ENCODE measurements at places on chromosomes 11 and 22.

DNA sequence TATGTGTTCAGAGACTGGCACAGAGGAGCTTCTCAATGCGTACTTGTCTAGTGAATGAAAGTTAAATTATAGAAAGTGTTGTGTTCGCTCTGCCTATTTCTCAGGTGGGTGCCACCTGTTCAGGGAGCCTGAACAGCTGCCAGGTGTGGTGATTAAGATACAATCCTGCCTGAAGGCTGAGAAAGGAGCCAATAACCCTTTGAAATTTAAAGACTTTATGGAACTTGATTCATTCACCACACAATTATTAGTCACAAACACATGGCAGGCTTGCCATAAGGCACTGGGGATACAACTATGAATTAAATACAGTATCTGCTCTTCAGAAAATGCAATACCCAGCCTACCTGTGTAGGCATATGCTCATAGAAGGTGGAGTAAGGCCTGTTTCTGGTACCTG is 92.9 kb upstream of the AMOTL1 start:
- DNase-seq = no peak

GRCh38 chr11:123020968-123021367 is 39.3 kb upstream of the BSX start:
- DNase-seq = peak; percentile 79

- no peak for DNase-seq
Measured at GRCh38 chr11:19953336-19953735, 206.9 kb downstream of the DBX1 start.

DNA sequence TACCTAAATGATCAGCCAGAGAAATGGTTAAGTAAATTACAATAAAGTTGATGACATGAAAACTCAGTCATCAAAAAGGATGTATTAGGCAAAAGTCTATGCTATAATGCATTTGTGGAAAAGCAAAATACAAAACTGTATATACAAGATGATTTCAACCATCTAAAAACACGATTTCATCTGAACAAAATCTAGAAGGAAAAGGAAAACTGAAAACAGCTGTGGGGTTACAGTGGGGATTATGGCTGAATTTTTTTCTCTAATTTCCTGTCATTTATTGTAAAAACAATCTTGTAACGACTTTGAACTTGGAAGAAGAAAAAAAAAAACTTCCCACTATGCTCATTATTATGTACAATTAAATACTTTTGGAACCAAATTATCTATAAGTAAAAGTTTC is 30.3 kb downstream of the CHEK2 start:
- no peak for DNase-seq

DNA sequence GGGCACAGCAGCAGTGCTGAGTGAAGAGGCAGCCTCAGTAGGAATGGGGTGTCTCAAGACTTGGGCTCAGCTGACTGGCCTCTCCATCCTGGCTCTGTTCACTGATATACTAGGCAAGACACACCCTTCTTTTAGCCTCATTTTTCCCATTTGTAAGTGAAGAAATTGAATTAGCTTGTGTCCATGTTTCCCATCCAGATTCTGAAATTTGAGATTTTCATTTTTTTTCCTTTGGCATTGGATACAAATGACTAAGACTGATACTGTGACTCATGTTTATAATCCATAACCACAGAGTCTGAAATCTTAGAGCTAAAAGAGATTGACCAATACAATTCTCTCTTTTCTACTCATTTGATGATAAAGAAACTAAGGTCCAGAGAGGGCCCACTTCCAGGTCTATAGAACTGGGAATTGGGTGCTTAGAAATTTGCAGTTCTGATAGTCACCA is 110.9 kb downstream of the KCNC1 start:
- DNase-seq = no peak

GRCh38 chr11:73372375-73372993 is 3.7 kb upstream of the RELT start:
- DNase-seq = peak; percentile 38

GRCh38 chr11:8017071-8017470 is 29.9 kb downstream of the EIF3F start:
- DNase-seq = no peak

- no peak for DNase-seq
Measured at GRCh38 chr11:3103076-3103475, 45.9 kb upstream of the CARS1 start.

DNA sequence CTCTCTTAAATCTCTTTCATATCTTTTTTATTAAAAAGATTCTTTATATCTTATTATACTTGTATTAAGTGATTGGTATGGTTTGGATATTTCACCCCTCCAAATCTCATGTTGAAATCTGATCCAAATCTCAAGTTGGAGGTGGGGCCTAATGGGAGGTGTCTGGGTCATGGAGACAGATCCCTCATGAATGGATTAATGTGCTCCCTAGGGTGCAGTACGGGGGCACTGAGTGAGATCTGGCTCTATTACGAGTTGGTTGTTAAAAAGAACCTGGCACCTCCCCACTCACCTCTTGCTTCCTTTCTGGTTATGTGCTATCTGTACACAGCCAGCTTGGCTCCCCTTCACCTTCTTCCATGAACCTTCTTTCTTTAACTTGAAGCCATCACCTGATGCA is 149.6 kb downstream of the CWF19L2 start:
- no peak for DNase-seq

DNA sequence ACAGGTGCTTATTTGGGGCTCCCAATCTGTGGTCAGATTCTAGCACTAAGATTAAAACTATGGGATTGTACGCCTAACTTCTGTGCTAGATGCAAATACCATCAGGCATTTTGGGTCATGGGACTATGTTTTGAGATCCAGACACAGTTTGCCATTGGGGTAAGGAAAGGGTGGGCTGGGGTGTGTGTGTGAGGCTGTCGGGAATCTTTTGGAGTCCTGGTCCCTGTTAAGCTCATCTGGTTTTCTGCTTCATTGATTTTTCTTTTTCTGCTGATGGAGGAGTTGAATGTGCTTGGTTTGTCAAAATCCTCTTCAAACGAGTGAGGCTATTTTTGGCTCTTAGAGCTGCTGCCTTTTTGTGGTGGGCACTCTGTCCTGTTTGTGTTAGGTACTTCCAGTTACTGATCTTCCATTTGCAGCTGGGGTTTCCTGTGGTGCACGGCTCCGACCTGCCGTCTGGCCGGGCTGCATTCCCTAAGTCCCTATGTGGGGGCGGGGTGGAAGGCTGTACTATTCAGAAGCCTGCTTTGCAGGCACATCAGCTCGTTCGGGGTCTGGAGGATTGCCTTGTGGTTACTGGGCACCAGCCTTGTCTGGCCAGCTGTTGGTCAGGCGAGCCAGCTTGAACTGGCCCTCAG is 2.9 kb downstream of the BCR start:
- DNase-seq = no peak

DNA sequence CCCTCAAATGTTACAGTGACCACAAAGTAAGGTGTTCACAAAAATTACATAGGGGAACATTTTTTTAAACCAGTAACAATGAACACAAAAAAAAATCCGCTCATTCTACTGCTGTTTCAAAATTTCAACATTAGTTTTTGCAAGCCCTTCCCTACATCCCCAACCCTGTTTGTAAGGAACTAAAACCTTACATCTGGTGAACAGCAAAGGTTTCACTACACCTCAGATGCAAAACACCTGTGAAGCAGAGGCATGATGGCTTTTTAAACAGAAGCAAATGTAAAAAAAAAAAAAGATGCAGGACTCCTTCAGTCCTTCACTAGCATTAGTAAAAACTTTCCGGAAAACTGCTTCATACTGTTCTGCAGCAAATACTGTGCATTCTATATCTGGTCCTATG is 50.0 kb upstream of the API5 start:
- DNase-seq = no peak

DNA sequence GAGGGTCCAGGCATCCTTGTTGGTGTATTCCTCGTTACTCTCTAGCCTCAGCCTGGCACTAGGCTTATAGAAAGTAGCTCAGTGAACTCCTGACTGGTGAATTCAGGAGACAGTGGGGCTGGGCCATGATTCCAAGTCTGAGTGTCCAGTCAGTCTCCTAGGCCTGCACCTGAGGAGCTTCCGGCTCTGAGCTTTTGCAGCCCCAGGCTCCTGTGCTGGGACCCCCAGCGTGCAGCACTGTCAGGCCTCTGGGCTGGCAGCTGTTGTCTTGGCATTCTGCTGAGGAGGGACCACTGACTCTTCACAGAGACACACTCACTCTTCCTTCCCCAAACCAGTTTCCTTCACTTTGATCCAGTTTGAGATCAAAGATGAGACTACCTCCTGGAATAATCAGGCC is 82.4 kb downstream of the CTTN start:
- no peak for DNase-seq

DNA sequence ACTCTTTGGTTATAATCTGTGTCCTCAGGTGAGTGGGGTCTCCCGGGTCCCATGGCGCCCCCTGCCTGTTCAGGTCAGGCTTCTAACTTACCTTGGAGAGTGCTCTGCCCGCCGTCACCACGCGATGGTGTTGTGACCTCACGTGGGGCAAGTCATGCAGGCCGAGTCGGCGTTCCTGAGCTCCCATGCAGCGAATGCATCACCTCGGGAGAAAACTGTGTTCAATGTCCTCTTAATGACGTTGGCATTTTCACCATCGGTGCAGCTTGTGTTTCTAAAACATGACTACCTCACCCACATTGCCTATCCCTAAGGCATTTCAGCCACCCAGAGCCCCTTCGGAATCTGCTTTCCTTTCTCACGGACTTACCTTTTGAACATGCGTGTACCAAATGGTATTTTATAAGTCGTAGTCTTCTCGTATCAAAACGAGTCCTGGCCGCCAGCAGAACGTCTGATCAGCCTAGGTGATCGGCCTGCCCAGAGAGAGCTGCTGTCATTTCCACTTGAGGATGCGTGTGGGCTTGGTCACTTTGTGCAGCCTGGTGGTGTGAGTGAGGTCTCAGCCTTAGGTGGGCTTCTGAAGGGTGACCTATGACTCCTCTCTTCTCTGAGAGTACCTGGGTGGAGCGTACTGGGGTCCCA is 64.8 kb downstream of the TBC1D22A start:
- DNase-seq = no peak

GRCh38 chr11:15144347-15144746 is 29.6 kb downstream of the INSC start:
- DNase-seq = no peak

DNA sequence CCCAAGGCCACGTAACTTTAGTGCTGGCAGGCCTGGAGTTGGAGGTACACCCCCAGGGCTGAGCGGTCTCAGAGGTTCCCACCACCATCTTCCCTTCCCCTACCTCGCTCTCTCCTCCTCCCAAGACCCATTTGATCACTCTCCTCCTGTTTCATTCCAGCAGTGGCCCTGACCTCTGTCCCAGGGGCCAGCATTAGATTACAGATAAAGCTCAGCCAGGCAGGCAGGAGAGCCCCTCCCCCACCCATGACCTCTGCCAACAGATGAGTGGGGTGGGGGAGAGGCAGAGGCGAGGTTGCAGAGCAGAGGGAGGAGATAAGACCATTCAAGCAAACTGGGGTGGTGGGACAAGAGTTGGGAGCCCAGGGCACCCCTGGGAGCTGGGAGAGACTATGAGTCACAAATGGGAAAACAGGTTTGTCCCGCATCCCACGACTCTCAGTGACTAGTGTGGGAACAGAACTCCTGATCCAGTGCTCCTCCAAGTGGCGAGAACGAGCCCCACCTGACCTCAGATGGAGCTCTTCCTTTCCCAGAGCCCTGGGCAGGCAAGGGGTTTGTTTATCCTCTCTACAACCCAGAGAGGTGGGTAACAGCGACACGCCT is 367.9 kb downstream of the MN1 start:
- DNase-seq = no peak

DNA sequence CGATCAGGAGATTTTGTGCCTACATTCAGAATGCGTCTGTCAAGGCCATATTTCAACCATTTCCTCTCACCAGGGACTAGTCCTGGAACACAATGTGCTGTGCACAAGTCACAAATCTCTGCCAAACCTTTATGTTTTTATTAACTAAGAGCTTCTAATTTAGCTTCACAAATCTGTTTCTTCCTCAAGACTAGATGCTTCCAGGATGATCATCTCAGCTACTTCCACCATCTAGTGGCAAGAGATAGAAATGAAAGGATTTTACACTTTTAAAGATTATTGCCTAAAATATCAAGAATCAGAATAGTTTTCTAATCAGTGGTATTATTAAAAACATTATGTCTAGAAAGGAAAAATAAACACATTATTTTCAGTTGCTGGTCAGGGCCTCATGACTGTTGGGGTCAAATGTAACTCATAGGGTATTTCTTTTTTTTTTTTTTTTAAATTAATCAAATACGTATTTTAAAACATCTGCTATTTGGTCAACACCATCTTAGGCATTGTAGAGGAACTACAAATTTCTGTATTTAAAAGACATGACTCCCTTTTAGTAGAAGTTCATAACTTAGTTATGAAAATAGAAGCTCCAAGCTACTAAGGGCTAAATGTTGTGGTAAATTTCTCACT is 1102.6 kb downstream of the DLG2 start:
- DNase-seq = no peak

DNA sequence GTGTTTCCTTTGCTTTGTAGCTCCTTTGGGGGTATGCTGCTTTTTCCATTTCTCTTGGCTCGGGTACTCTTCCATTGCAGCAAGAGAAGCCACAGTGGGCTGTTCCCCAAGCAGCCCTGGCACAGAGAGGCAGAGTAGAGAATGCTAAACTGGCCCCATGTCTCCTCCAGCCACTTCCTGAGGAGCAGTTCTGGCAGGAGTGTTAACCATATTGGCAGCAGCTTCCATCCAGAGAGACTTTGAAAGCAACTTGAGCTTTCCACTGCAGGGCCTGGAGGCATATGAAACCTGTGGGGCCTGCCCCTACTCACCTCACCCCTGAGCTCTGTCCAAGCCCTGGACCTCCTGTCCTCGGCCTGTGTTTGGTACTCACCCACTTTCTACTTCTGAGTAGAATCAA is 61.8 kb downstream of the ALX4 start:
- no peak for DNase-seq

- no peak for DNase-seq
Measured at GRCh38 chr11:289712-290620, 1.0 kb downstream of the PGGHG start.
